ENCODE measurements at places on chromosomes 16 and 17.
A peak's percentile ranks its signal among the peaks of the same experiment; 100 is the strongest.

DNA sequence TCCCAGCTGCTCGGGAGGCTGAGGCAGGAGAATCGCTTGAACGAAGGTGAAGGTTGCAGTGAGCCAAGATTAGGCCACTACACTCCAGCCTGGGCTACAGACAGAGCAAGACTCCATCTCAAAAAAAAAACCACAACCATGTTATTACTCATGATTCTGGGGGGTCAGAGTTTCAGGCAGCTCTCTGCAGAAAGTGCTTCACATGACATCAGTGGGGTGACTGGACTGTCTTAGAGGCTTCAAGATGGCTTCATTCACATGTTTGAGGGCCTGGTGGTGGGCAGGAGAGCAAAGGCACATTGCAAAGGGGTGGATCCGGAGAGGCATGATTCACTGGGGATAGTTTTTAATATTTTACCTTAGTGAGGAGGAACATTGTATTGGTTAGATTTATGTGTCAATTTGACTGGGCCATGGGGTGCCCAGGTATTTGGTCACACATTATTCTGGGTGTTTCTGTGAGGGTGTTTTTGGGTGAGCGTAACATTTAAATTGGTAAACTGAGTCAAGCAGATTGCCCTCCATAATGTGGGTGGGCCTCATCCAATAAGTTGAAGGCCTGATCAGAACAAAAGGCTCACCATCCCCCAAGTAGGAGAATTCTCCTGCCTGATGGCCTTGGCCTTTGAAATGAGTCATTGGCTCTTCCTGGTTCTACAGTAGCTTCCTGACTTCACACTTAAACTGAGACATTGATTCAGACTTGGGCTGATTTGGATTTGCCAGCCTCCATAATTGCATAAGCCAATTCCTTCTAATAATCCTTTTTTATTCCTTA, 109.8 kb downstream of the GOSR1 start:
- DNase-seq, result no peak

- no peak for DNase-seq
These were observed 46.5 kb downstream of the FAM222B start for GRCh38 chr17:28796062-28796461.

GRCh38 chr17:1485423-1486376, 6.8 kb downstream of the MYO1C start:
- DNase-seq, result peak; percentile 65

DNA sequence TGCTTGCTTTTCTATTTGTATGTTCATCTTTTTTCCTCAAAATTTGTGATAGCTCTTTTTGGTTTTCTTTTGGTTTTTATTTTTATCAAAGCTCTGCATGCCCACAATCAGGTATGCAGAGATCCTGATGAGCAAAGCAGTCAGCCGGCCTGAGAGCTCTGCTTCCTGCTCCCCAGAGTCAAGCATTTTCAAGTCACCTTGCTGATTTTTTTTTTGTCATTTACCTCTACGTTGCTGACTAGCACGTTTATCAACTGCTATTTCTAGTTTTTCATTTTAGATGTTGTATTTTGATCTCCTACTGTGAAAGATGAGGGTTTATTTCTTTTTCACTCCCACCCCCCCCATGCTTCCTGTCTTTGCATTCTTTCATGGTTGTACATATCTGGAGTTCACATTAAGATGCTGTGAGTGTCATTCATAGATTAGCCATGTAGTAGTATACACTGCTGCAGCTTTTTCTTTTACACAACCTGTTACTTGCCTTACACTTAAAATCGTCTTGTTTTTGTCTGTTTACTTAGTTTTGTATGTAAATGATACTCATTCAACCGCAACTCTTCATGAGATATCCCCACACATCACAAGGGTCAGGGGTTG, 196.2 kb downstream of the LGALS9B start:
- no peak for DNase-seq

DNA sequence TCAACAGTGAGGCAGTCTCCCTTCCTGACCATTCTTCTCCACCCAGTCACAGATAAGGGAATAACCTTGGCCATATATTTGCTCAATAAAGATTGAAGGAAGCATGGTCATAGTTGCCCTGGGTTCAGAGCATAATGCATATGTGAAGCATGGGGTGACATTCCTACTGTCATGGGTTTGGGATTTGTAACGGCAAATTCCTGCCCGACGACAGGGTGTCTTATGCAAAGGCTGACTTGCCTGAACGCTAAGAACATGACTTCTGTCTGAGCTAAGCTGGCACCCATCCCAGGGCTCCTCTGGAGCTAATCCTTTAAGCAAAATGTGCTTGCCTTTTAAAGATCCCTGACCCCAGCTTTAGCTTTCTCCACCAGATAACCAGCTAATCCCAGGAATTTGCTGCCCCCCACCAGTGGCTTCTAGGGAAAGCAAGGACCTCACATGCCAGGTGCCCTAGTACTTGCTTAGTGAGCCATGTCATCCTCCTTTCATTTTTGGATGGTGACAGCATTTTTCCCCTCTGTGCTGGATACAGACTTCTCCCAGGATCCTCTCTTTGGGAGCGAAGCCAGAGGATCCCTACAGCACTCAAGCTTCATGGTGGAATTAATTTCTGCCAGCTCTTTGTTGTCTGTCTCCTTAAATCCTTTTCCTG, 11.7 kb downstream of the SLC7A6OS start:
- no peak for DNase-seq

- no peak for DNase-seq
These were observed 93.8 kb downstream of the USP31 start for GRCh38 chr16:23055481-23055880.

DNA sequence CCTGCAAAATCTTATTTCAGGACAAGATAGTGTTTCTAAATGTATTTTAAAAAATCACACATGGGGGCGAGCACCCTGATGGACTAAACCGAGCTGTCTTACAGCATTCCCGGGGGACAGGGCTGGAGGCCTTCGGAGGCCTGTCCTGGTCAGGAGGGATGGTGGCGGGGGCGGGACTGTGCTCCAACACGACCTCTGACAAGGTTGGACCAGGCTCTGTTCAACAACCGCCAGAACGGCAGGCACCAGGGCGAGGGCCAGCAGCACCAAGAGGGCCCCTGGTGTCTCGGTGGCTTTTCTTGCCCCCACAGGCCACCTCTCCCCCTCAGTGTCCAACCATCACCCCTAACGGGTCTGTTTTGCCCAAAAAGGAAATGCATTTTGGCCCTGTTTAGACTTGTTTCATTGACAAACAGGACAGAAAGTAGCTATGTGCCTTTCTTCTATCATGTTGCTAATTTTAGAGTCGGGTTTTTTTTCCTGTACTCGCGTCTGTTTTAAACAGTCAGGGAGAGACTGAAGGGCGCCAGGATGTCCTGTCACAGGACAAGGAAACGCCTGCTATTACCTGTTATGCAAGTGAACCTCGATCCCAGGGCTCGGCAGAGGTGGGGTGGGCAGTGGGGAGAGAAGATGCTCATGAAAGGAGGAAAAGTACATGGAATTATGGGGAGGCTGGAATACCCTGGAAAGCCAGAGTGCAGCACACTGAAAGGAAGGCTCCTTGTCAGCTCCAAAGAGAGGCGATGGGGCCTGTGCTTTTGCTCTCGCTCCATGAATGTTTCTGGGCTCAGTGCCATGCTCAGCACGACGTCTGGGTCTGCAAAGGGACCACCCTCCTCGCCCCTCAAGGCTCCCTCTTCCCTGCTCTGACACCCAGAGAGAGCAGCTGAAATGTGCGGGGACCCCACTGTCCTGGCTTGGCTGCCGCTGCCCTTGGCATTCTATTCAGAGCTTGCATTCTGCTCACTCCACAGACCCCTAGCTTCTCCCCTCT, 11.9 kb downstream of the TMEM204 start:
- DNase-seq, result no peak

DNA sequence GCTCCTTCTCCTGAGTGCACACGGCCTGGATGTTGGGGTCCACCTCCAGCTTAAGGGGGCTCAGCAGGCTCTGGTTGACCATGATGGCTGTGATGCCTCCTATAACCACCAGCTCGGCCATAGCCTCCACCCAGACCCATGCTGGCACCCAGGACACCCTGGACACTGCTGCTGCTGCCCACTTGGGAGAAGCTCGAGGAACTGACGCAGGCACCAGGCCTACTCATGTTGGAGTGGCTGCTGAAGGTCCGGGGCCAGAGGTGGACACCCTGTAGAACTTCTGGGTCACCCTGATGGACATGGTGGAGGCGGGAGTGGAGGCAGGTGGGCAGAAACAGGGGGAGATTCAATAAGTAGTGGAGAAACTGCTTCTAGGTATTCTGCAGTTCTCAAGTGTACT, 28.0 kb downstream of the IKZF3 start:
- no peak for DNase-seq

- no peak for DNase-seq
These were observed 93.7 kb downstream of the SDK2 start for GRCh38 chr17:73550556-73550955.

DNA sequence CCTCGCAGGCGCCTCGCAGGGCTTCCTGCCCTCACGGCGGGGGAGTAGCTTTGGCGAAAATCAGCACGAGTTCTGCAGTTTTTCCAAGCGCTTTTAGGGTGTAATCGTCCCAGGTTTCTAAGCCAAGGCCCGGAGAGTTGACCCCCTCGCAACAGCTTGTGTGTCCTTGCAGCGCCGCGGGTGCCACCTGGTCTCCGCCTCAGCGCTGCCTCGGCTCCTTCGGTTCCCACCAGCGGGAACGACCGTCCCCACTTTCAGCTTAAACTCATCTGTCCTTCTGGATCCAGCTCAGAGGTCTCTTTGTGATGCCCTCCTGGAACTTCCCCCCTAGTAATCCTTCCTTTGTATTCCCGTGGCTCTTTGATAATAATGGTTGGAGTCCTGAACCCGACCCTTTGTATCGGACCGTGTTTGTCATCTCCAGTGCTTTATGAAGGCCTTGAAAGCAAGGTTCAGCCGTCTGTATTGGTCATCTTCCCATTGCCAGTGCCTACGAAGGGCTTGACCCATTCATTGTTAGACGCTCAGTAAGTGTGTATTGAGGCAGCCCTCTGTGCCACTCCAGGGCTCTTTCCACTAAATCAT, 858 bp upstream of the SMARCE1 start:
- DNase-seq, result no peak

GRCh38 chr16:85716022-85716679, 27.4 kb upstream of the GINS2 start:
- no peak for DNase-seq

- no peak for DNase-seq
These were observed 93.8 kb downstream of the GRIN2A start for GRCh38 chr16:10088380-10088793.

- peak; percentile 44 for DNase-seq
These were observed 74.8 kb upstream of the GRIN2A start for GRCh38 chr16:10256784-10257641.

- DNase-seq, result no peak
These were observed 372.5 kb downstream of the CDH11 start for GRCh38 chr16:64749346-64749745.

GRCh38 chr16:27472091-27473020, 70.4 kb downstream of the IL21R start:
- no peak for DNase-seq

GRCh38 chr16:46857368-46857945, 26.5 kb upstream of the C16orf87 start:
- DNase-seq, result no peak

DNA sequence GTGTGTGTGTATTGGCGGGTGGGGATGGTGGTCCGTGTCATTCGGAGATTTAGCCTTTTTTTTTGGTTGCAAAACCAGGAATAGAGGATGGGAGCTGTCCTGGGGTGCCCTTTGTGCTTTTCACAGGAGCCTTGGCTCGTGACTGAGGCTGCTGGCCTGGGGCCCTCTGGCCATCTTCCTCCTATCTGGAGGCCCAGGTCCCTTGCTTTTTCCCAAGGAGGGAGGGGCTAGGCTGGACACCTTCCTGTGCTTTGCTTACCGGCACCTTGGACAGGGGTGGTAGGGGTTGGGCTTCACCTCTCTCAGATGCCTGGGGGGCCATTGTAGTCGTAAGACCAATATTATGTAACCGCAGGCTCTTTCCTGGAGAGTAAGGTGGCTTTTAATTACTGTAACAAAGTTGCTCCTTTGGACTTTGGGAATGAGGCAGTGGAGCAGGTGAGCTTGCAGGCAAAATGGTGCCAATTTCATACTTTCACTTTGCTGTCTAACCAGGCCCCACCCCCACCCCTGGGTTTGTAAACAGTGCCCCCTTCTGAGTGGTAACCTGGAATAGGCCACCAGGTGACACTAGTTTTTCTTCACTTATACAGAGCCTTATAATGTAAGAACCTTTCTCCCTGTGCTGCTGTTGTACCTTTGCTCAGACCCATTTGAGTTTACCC, 1.2 kb downstream of the DYNLL2 start:
- peak; percentile 32 for DNase-seq

DNA sequence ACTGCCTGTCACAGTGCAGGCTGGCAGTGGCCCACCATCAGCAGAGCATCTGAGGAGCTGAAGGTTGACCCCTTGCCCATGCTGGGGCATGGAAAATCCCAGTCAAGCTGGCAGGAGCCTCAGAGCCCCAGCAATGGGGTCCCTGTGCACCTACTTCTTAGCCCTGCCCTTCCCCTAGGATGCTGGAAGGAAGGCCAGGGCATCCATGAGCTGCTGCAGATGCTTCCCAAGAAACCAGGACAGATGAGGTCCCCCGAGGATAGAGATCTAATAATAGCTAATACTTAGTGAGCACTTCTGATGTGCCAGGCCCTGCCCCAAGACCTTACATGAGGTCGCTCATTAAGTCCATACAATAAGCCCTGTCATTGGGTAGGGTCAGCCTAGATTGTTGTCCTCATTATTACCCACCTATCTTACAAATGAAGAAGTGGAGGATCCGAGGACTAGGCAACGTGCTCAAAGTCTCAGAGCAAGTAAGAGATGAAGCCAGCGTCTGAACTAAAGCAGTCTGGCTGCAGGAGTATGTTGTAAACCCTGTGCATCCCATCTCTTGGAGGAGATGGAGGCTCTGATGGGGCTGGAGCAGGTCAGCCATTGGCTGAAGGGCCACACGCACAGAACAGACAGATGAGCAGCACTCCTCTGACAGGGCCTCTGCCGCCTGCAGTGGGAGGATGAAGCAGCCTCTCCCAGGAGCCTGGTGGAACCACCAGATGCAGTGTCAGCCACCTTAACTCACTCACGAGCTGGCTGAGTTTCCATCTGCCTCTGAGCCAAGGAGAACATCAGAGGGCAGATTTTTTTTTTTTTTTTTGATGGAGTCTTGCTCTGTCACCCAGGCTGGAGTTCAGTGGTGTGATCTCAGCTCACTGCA, 175.4 kb downstream of the WSCD1 start:
- DNase-seq, result no peak

- DNase-seq, result no peak
These were observed 124.9 kb downstream of the CMIP start for GRCh38 chr16:81569361-81570034.

- DNase-seq, result no peak
These were observed 304.8 kb downstream of the IRF8 start for GRCh38 chr16:86203557-86204275.

Data from T-helper 9 cell (primary cell).